K562 (cell line): ENCODE measurements at places on chromosomes 1 and 21. TPM values are rescaled to one million over a fixed set of nuclear protein-coding genes. Genes with fewer than 3 reads are reported as not detected.

LCE1D gene
- total RNA-seq = not detected in 2 replicates

BRINP2 gene
- total RNA-seq = not detected in 2 replicates

MSH4 gene
- total RNA-seq = 0.13 and 0.16 TPM in 2 replicates

TNNT2 gene
- not detected in 2 replicates for total RNA-seq

TTC22 gene
- total RNA-seq = not detected in 2 replicates

PLXNA2 gene
- total RNA-seq = 1.1 and 1.3 TPM in 2 replicates

ITLN2 gene
- total RNA-seq = not detected in 2 replicates

CENPL gene
- total RNA-seq = 33.6 and 34.9 TPM in 2 replicates

SPRR2D gene
- total RNA-seq = 2.7 and 3.9 TPM in 2 replicates

HMCN1 gene
- total RNA-seq = 0.13 and 0.16 TPM in 2 replicates

SPAG17 gene
- total RNA-seq = 0.63 and 1.3 TPM in 2 replicates

SPRR2G gene
- not detected in 2 replicates for total RNA-seq

SH2D2A gene
- 33.6 TPM in 2 replicates for total RNA-seq

GJB4 gene
- not detected in 2 replicates for total RNA-seq
